ENCODE measurements at places on chromosomes 12 and 14.

- no peak for DNase-seq
These were observed 942.6 kb downstream of the GALC start for GRCh38 chr14:87050421-87050820.

- DNase-seq = no peak
These were observed 18.7 kb downstream of the RASAL1 start for GRCh38 chr12:113116875-113117274.

- DNase-seq = no peak
These were observed at the start of gene ZNF385A for GRCh38 chr12:54384591-54385041. ZNF385A (minus strand) TSS chr12:54384733; CDS start chr12:54384514, 219 bp downstream.

DNA sequence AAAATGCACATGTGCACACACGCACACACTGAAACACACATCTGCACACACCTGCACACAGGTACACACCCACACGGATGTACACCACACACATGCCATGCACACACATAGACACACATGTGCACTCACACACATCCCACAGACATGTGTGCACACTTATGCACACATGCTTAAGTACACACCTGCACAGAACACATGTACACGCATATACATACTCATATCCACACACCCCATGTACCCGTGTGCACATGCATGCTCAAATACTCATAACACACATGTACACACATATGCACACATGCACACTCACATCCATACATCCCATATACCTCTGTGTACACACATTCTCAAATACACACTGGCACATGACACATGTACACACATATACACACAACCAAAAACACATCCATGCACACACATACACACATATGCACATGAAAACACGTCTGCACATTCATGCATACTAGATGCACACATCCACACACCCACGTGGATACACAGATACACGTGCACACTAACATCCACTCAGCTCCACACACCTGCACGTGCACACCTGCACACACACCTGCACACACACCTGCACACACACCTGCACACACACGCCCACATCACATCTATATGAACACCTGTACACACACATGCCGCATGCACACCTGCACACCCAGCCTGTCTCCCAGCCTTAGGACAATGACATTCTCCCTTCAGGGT is 336.7 kb downstream of the ADGRD1 start:
- no peak for DNase-seq

GRCh38 chr12:11824736-11825135 is 175.3 kb downstream of the ETV6 start:
- DNase-seq = no peak

DNA sequence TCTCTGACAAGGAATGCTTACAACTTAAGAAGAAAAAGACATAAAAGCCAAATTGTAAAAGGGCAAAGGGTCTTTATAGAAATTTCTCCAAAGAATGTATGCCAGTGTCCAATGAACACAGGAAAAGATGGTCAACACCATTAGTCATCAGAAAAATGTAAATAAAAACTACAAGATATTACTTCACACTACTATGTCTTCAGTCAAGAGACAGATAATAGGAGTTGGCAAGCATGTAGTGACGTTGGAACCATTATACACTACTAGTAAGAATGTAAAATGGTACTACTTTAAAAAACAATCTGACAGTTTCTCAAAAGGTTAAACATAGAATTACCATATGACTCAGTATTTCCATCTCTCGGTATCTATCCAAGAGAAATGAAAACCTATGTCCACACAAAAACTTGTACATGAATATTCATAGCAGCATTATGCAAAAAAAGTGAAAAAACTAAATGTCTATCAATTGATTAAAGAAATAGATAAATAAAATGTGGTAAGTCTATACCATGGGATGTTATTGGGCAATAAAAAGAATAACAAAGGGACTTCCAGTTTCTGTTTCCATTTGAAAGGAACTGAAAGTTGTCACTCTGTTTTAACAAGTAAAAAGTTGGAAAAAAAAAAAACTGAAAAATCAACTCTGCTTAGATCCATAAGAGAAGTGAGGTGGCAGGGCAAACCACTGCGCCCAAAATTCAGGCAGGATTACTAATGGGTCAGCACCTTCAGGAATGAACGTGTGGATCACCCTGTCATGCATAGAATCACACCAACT is 69.8 kb downstream of the ALG10B start:
- no peak for DNase-seq

GRCh38 chr12:113393749-113394148 is 9.9 kb downstream of the SDS start:
- no peak for DNase-seq

GRCh38 chr14:104446611-104447010 is 133.0 kb upstream of the C14orf180 start:
- no peak for DNase-seq

DNA sequence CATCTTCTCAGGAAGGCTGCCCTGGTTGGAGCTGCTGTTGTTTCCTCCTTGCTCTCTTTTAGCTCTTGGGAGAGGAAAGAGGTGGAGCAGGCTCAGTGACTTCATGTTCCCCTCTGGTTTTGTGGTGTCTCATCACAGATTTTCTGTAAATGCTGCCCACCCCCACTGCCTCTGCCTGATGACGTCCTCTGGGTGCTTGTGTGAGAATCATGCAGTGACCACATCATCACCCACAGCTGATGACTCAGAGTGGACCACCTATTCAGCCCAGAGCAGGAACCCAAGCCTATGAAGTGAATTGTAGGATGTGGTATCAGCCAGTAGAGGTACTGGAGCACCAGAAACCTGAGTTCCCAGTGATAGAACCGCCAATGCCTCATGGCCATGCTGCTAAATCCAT is at the start of gene GZMB:
TSS of gene GZMB (minus strand) at position 33 of the 400 bp plus-strand sequence. CDS start at position 3, 30 bp downstream.
- peak; percentile 82 for DNase-seq

GRCh38 chr14:54086767-54087166 is 130.1 kb upstream of the BMP4 start:
- DNase-seq = no peak

- DNase-seq = no peak
These were observed 4.8 kb upstream of the OXA1L start for GRCh38 chr14:22761734-22762133.

GRCh38 chr14:58054100-58054499 is 97.9 kb downstream of the ARMH4 start:
- no peak for DNase-seq

DNA sequence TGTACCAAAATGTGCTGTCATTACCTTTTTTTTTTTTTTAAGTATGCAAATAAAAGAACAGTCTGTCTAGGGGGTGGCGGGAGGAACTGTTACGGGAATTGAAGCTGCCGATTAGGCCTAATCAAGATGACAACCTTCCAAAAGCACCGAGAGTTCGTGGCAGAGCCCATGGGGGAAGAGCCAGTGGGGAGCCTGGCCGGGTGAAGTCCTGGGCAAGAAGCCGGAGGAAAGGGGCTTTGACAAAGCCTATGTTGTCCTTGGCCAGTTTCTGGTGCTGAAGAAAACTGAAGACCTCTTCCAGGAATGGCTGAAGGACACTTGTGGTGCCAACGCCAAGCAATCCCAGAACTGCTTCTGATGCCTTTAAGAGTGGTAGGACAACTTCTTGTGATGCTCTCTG is 42.6 kb downstream of the ACTN1 start:
- no peak for DNase-seq

DNA sequence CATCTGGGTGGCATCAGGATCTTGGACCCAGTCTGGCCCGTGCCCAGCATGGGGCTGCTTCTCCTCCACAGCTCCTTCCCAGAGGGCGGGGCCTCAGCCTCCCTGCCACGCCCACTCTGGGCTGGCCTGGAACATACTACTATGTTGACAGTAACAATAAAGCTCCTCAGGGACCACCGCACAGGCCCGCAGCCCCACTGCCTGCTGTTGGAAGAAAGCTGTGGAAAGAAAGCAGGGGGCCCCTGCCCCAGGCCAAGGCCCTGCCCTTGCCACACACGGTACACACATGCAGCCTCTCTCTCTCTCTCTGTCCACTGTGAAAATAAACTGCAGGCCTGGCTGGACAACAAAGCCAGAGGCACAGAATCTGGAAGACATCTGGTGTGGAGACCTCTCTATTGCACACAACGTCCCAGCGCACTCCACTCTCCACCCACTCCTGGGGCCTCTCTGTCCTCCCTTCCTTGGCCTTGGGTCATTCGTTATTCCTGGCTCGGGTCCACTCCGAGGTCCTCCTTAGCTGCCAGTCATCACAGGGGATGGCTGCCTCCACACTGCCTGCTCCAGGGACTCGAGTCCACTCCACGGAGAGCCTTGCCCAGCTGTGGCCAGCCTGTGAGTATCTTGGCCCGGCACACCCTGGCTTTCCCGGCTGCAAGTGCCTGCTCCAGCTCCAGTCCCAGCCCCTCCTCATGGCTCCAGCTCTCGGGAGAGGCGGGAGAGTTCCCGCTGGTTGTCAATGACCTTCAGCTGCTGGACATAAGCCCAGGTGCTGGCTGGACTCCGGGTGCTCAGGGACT is 11.8 kb upstream of the ENDOU start:
- no peak for DNase-seq

DNA sequence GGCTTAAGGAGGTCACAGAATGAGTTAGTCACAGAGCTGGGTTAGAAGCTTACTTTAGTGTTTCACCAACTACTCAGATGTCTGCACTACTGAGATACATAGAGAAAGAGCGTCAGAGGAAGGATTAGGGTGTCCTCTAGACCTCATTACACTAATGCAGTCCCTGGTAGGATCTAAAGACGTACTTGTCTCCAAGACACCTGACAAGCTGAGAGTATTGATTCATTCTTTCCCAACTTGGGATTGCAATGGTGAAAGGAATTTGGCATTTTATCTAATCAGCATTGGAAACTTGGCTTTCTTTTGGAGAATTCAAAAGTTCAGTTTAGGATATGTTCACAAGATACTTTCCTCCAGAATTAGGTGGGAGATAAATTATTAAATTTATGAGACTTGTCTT is 402.1 kb downstream of the ZFP36L1 start:
- no peak for DNase-seq

DNA sequence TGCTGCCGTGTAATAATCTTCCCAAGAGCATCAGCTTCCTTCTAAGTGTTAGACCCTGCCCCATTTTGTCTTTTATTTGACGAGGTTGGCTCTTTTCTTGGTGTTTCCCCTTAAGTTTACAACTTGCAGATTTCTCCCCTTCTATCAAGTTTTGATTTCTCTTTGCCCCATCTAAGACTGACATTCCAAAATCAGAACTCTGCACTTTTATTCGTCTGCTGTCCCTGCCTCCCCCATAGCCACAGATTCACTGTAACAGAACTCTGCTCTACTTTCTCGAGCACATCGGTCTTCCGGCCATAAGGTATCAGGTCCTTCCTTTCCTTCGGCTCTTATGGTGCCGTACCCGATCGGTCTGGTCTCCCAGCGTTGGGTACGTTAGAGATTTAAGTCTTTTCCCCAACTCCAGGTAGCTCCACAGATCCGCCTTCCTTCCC is 563 bp downstream of the DCP1B start:
- DNase-seq = no peak

GRCh38 chr14:77119851-77120250 is 21.7 kb downstream of the ZDHHC22 start:
- DNase-seq = no peak

GRCh38 chr12:68013181-68013580 is 23.9 kb downstream of the IFNG-AS1 start:
- no peak for DNase-seq

DNA sequence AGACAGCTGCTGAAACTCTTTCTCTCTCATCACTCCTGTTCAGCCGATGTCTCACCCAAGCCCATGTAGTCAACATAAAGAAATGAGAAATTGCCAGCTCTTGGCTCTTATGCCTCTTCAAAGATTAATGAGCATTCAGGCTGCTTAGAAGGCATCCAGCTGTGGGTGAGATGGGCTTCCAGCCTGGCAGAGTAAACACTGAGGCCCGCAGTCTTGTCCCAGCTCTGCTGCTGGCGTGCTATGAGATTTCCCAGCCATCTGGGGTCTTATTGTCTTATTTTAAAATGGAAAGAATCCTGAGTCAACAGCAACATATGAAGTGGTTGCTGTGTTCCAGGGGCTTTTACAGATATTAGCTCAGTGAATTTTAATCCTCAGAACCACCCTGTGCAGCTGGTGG is 12.6 kb downstream of the RXYLT1 start:
- DNase-seq = no peak

- no peak for DNase-seq
These were observed 15.5 kb upstream of the ETNK1 start for GRCh38 chr12:22609501-22609900.

- DNase-seq = no peak
These were observed 22.9 kb downstream of the TRHDE start for GRCh38 chr12:72295101-72295500.

GRCh38 chr12:57726884-57727757 is 11.4 kb downstream of the AGAP2 start:
- no peak for DNase-seq

DNA sequence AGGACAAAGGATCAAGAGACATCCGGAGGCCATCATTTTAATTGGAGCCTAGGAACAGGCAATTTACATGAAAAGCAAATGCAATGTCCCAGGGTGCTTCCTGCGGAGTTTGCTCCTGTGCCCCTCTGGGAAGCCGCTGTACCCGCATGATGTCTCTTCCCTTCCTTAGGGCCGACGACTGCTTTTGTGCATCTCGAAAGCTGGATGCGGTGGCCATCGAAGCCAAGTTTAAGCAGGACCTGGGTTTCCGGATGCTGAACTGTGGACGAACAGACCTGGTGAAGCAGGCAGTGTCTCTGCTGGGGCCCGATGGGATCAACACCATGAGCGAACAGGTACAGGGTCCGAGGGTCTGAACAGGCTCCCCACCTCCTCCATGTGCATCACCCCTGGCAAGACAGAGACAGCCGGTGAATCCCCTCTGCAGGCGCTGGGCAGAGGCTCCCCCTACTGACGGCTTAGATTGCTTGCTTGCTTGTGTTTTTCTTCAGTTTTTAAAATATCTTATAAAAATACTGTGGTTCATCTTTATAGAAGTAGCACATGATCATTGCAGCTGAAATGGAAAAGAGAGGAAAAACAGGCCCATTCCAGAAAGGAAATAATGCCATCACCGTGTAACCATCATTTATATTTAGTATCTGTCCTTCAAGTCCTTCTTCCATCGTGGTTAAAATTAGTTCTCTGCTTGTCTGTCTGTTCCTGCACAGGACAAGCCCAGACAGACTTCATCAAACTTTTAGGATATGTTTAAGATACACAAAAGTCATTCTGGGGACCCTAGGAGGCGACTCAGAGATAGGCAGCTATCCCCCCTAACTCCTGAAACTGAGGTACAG is 75.4 kb upstream of the PWP1 start:
- DNase-seq = peak; percentile 7

GRCh38 chr14:59320763-59321625 is 132.5 kb downstream of the DAAM1 start:
- no peak for DNase-seq

- no peak for DNase-seq
These were observed 10.7 kb downstream of the SELPLG start for GRCh38 chr12:108622921-108623514.

- no peak for DNase-seq
These were observed 108.7 kb downstream of the TTC8 start for GRCh38 chr14:88933191-88933590.

GRCh38 chr12:124543052-124543589 is 24.3 kb downstream of the NCOR2 start:
- peak; percentile 66 for DNase-seq

GRCh38 chr14:29930283-29930682 is 2.6 kb upstream of the PRKD1 start:
- no peak for DNase-seq

Measured in CD4-positive, alpha-beta T cell treated with Interleukin-1 beta for 1 hour (primary cell).